ENCODE measurements at places on chromosomes 2 and 18.
A peak's percentile ranks its signal among the peaks of the same experiment; 100 is the strongest.

- DNase-seq, result no peak
Measured at GRCh38 chr2:241053576-241054251, 48.4 kb downstream of the MTERF4 start.

DNA sequence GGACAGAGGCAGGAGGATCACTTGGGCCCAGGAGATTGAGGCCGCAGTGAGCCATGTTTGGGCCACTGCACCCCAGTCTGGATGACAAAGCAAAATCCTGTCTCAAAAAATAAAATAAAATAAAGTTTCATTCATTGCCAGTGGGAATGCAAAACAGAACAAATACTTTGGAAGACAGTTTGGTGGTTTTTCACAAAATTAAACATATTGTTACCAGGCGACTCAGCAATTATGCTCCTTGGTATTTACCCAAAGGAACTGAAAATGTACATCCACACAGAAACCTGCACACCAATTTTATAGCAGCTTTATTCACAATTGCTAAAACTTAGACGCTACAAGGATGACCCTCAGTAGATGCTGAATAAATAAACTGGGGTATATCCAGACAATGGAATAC lies 35.8 kb downstream of the FOSL2 start:
- no peak for DNase-seq

GRCh38 chr2:39419282-39420223 lies 17.5 kb downstream of the MAP4K3 start:
- DNase-seq, result no peak

DNA sequence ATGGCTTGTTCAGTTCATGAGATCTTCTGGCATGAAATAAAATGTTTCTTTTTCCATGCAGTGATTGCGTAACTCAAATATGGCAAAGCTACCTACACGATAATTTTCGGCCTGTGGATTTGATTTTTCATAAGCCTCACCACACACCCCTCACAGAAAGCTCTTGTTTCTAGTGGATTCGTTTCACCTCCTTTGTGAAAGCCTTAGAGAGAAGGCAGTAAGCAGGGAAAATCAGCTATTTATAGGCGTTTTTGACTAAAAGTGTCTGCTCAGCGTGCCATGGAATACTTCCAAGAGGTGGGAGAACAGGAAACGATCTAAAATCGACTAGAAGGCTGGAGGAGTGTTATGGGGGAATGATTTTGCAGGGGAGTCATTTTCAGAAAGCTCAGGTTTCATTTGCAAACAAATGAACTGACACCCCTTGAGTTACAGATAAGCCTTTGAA lies 417.9 kb downstream of the TGIF1 start:
- DNase-seq, result no peak

GRCh38 chr2:43737097-43737854 lies 36.6 kb upstream of the DYNC2LI1 start:
- no peak for DNase-seq

GRCh38 chr18:79069717-79070151 lies 540 bp downstream of the ATP9B start:
- no peak for DNase-seq

DNA sequence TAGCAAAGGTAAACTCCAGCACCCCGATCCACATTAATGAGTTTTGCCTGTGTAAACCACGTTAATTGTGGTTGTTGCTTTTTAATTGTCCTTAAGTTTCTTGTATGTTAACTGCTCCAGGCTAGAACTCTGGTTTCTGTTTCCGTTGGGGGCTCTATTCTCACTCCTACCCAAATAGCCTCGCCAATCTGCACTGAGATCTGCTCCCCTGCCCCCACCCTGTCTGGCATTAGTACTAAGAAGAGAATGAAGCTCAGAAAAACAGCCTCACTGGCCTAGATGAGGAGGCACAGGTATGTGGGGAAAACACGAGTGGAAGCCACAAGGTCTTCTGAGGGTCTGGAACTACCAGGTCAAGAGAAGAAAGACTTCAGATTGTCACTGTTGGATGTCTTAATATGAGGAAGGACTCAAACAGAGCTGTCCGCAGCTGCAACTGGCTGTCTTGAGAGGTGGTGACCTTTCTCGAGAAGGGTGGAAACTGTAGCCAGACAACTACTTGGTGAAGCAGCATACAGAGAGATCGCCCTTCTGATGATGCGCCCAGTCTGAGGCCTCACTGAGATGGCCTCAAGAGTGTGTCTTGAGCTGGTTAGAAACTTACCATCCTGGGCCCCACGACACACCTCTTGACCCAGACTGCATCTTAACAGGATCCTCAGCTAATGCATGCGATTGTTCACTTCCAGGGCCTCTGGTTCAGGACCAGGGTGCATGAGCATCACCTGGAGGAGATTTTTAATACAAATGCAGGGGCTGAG lies 73.1 kb downstream of the TGOLN2 start:
- no peak for DNase-seq

DNA sequence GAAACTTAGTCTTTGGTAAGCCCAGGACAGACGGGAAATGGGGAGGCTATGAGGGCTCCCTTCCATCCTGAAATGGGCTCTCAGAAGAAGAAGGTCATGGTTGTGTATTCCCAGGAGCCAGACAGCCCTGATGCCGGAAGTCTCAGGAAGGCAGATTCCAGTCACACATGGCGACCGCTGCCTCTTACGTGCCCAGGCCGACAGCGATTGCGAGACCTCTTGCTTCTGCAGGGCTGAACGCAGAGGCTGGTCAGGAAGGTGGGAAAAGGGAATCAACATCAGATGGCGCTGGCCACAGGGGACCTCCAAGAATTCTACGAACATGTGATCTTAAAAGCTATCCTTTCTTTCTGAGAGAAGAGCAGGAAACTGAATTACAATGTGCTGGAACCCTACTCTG lies 22.8 kb upstream of the SH3BP4 start:
- no peak for DNase-seq

- no peak for DNase-seq
Measured at GRCh38 chr2:158407031-158407430, 49.5 kb downstream of the CCDC148 start.

- DNase-seq, result no peak
Measured at GRCh38 chr2:98847853-98848252, 88.2 kb downstream of the CRACDL start.

- no peak for DNase-seq
Measured at GRCh38 chr2:38775921-38776225, 2.1 kb upstream of the GEMIN6 start.

DNA sequence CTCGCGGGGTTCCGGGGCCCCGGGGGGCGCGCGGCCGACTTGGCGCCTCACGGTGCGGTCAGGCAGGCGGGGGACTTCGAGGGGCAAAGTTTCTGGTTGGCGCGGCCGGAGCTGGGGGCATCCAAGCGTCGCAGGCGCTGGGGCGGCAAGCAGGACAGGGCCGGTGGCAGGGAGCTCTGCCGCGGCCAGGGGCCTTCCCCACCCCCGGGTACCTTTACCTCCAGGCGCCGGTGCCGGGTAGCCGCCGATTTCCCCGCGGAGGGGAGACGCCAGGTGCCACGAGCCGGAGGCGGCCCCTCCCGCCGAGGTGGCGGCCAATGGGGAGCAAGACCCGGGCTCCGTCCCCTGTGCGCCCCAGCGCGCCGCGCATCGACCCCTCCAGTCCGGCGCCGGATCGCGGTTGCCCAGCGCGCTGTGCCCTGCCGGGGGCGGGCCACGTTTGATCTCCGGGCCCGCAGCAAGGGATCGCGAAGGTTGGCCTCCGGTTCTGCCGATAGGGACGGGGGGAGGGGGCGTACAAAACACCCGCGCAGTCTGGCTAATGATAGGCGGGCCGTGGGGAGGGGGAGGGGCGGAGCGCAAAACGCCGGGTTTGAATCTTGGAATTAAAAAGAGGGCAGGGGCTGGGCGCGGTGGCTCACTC lies at the start of gene ST8SIA5:
Gene ST8SIA5 (minus strand): TSS at position 495 of the 643 bp plus-strand sequence. CDS start 545 bp downstream, outside the sequence.
- DNase-seq, result peak; percentile 15

DNA sequence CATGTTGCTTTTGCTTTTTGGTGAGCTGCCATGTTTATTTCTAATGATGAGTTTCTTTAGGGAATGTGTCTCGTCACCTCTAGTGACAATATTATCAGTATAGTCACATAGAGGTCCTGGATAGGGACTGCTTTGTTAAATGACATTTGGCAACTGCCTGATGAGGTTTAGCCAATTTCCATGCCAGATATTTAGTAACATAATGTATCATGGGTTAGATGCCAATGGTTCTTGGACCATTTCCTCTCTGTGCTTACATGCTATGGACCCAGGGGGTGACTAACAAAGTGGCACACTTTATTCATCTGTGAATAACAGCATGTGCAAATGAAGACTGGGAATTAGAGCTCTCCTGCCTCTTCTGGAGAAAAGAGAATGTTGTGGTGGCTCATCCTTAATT lies 56.2 kb upstream of the RAB27B start:
- no peak for DNase-seq

- no peak for DNase-seq
Measured at GRCh38 chr2:238698072-238698352, 149.9 kb upstream of the TWIST2 start.

GRCh38 chr2:230319211-230319862 lies 7.7 kb upstream of the SP140L start:
- DNase-seq, result no peak

- no peak for DNase-seq
Measured at GRCh38 chr18:29123706-29124530, 947.0 kb upstream of the CDH2 start.

DNA sequence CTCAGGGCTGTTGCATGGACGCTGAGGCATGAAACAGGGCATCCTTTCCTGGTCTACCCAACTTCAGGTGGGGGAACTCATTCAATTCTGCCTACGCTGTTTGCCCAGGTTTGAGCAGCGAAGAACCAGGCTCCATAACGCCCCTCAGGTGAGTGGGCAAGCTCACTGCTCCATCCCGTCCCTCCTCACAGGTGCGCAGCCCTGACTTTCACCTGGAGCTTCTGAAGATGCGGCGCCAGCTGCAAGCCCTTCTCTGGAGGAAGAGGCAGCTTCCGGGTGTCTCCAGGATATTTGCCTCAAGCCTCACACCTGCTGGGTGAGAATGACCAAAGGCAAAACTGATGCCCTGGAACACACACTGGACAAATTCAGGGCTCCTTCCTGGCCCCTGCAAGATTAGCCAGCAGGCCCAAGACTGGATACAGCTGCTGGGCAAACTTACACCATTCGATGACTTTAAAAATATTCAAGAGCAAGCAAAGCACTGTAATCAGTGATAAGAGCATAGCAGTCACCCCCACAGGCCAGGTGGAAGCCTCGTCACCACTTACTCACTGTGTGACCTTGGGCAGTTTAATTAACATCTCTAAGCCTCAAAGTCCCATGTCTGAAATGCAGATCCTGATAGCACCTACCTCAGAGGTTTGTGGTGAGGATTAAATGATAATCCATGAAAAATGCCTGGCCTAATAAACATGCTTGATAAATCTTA lies 97.7 kb downstream of the GYPC start:
- DNase-seq, result peak; percentile 26

- no peak for DNase-seq
Measured at GRCh38 chr18:48455555-48456478, 46.6 kb upstream of the ZBTB7C start.

DNA sequence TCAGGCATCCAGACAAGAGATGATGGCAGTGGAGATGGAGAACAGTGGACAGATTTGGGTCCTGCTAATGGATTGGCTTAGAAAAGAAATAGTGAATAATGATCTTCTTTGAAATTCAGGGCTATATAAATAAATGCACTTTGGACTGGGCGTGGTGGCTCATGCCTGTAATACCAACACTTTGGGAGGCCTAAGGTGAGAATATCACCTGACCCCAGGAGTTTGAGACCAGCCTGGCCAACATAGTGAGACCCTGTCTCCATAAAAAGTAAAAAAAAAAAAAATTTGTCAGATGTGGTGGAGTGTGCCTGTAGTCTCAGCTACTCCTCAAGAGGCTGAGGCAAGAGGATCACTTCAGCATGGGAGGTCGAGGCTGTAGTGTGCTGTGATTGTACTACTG lies 102.4 kb upstream of the STON1 start:
- DNase-seq, result no peak

- no peak for DNase-seq
Measured at GRCh38 chr2:224930990-224931389, 111.3 kb downstream of the DOCK10 start.

- DNase-seq, result peak; percentile 80
Measured at GRCh38 chr2:214574084-214574781, 163.4 kb downstream of the VWC2L start.

DNA sequence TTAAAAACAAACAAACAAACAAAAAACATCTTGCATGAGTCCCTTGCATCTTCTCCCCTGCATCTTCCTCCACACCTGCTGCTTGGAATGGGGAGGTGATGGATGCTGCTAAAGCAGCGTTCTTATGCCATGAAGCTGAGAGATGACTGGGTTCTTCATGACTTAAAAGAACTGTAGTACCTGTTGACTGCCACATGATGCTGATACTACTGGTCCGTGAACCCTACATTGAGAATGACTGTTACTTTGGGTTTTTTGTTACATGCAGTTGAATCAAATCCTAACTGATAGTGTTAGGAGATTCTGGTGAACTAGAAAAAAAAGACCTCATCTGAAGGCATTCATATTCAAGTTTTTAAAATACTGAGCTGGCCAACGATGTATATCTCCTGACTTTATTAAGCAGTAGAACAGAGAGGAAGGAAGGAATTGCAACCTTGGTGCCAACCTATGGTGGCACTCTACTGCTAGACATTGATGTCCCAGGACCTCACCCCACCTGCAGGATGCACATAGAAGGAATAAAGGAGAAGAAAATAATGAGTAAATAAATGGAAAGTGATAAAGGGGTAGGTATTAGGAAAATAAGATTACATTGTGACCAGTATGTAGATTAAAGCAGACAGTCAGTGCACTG lies 63.2 kb upstream of the SPAG16 start:
- DNase-seq, result no peak

All from NCI-H510A treated with DMSO at 0.1 percent for 48 hours (cell line).